SK-MEL-5 (cell line): ENCODE measurements at places on chromosomes 3 and 15. TPM values are rescaled to one million over a fixed set of nuclear protein-coding genes. Genes with fewer than 3 reads are reported as not detected.

DNA sequence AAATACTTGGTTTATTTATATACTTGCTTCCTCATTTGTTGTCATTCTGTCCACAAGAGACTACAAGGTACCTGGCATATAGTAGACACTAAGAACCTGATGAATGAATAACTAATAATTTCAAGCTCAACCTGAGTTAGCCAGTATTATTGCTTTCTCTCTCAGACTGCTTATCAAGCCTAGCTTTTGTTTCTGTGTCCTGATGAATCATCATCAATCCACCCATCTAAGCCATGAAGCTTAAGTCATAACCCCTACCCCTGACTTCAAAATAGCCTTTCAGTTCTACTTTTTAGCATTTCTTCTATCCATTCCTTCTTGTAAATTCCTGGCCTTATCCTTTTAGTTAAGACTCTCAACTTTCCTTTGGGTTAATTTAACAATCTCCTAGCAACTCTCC lies 420.8 kb downstream of the EPHA6 start:
- no peak for DNase-seq

The EIF4A2 gene
- 391 and 434 TPM in 2 replicates for total RNA-seq

DNA sequence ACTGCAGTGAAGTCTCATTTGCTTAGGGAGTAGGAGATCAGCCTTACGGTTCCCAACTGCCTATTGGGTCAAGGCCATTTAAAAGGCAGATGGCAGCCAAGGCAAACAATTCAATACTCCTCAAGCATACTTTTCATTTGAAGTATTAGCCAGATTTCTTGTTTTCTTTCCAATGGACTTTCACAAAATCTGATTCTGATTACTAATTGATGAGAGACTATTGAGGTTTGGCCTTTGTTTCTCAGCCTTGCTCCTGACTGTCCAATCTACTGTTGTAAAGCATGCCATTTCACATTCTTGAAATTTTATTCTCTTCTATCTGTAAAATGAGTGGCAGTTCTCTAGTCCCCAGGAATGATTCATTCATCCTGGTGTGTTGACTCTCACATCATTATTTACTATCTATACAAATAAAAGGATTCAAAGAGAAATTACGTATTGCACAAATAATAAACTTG lies 166.2 kb upstream of the TGFBR2 start:
- DNase-seq, result no peak

The SUSD5 gene
- 2.2 and 3.0 TPM in 2 replicates for total RNA-seq

The GATA2 gene
- total RNA-seq, result 0.75 and 1.8 TPM in 2 replicates

The ABI3BP gene
- 0.58 TPM in 1 of 2 replicates, not detected in the other for total RNA-seq

GRCh38 chr15:68418611-68419161 lies 13.3 kb downstream of the ITGA11 start:
- DNase-seq, result no peak

The PPP2R3A gene
- 9.7 and 10.9 TPM in 2 replicates for total RNA-seq

The IRAK2 gene
- 1.2 and 1.8 TPM in 2 replicates for total RNA-seq

The NXPE3 gene
- total RNA-seq, result 3.0 and 5.5 TPM in 2 replicates

GRCh38 chr3:43181202-43181821 lies 75.4 kb upstream of the POMGNT2 start:
- no peak for DNase-seq

DNA sequence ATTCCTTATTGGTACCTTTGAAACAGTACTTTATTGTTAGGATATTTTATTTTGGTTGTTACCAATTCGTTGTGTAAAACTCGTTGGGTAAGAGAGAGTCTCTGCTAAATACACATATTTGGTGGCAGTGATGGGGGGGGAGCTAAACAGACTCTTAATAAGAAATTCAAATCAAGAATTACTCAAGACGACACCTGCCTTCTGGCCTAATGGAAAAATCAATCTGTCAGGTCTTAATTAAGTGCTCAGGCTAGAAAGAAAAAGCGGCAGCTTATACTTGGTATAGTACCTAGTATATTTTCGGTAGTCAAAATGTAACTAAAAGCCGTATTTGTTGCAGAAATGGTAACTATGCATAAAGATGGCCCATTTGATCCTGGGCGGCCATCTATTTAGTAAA lies 18.2 kb downstream of the FOXP1 start:
- DNase-seq, result no peak

The CHRFAM7A gene
- total RNA-seq, result 0.40 and 1.9 TPM in 2 replicates

GRCh38 chr15:42071717-42072116 lies 22.6 kb downstream of the PLA2G4D start:
- no peak for DNase-seq
